ENCODE measurements at places on chromosomes 4 and X.

DNA sequence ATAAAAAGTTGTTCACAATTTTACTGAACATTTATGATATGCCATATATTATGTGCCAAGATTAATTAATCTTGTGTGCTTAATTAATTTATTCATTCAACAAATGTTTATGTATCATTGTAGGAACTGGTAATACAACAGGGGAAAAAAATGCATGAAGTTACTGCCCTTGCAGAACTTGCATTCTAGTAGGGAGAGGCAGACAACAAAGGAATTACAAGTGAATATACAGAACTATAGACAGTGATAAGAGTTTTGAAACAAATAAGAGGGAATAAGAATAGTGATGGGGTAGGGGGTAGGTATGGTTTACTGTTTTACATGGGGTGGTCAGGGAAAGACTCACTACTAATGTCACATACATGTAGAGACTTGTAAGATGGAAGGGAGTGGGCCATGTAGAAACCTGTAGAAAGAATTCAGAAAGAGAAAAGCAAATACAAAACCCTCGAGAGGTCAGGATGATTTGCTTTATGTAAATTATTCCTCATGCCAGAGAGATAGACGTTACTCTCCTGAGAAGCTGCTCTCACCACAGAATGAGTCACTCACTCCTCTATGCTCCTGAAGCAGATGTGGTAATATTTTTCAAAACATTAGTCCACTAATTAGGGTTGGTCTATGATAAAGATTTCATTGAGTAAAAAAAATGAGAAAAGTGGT is 855.0 kb upstream of the GRID2 start:
- no peak for DNase-seq

- no peak for DNase-seq
Observed at GRCh38 chrX:69179380-69179911, 14.2 kb upstream of the PJA1 start.

GRCh38 chr4:7824218-7824617 is 115.4 kb downstream of the AFAP1 start:
- DNase-seq, result no peak

DNA sequence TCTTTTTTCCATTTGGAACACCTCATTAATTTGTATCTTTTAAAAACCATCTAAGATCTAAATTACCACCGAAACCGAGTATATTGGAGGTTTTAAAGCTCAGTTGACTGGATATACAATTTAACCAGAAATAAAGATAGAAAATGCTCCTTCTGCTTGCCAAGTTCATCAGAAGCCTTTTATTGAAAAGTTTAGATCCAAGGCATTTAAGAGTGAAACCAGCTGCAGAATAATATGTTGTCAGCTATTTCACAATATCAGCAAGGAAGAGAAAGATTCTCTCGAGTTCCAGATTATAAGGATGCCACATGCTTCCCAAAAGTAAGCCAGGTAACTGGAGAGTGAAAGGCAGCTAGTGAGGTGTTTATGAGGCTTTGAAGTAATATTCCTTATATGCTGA is 217.4 kb downstream of the DCTD start:
- DNase-seq, result no peak

DNA sequence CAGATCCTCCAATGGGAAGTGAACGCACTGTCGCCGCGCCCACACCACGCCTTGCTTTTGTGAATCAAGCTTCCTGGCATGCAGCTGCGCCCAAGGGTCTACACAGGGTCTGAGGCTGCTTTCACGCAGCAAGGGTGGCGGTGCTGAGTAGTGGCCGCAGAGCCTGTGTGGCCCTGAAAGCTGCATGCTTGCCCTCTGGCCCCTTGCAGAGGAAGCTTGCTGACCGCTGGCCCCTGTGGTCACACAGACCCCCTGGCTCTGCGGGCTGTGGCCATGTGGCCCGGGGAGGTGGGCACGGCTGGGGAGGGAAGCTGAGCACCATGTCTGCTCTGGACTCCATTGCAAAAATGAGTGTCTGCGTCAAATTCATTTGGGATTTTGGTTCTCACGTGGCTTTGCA is 8.8 kb downstream of the DOK7 start:
- no peak for DNase-seq

DNA sequence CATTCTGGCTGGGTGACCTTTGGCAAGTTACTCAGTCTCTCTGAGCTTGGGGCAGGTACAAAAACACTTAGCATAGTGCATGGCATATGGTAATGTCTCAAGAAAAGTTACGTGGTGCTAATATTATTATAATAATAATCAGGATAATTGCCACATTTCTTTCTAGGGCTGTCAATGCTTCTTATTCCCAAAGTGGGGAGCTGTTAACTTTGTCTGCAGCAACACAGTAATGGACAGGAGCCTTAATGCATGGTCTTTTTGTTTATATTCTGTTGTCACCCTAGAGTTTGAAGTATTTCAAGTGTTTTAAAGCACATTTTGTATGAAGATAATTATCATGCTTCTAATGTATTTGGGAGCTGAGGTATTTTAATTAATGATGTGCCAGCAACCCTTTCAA is 121.8 kb downstream of the FHIP1A start:
- DNase-seq, result no peak

DNA sequence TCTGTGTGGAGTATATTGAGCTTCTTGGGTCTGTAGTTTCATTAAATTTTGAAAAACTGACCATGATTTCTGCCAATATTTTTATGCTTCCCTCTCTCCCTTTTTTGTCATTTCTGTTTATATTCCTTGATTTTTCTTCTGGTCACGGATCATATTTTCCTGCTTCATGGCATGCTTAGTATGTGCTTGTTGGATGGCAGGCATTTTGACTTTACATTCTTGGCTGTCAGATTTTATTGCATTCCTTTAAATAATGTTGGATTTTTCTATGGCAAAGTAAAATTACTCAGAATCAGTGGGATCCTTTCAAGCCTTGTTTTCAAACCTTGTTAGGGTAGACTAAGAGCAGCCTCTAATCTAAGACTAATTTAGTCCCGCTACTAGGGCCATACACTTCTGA is 531.8 kb downstream of the IL15 start:
- DNase-seq, result no peak

- no peak for DNase-seq
Observed at GRCh38 chr4:18722748-18723191, 701.2 kb upstream of the LCORL start.

DNA sequence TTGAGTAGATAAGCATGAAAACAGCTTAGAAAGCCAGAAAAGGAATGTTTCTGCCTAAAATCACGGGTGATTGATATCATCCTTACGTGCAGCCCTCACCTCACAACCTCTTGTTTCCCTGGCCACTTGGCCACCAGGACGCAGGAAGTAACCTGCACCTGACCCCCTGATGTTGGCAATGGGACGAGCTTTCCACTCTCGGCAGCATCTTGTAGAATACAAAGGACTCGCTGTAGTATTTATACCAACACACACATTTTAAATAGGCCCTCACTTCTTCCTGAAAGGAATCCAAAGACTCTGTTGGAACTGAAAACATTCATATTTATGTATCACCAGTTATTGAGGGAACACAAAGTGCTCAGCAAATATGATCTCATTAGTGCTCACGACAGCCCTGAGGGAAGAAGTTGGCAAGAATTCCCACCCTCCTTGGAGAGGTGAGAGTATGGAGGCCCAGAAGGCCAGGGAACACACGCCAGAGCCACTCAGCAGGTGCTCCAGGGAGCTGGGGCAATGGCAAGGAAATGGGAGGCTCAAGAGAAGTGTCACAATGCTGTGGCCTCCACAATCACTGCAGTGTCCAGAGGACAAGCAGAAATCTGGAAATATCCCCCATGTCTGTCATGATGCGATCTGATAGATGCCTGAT is 103.3 kb upstream of the KIT start:
- DNase-seq, result no peak

GRCh38 chr4:2642968-2643367 is 106.5 kb downstream of the FAM193A start:
- no peak for DNase-seq

DNA sequence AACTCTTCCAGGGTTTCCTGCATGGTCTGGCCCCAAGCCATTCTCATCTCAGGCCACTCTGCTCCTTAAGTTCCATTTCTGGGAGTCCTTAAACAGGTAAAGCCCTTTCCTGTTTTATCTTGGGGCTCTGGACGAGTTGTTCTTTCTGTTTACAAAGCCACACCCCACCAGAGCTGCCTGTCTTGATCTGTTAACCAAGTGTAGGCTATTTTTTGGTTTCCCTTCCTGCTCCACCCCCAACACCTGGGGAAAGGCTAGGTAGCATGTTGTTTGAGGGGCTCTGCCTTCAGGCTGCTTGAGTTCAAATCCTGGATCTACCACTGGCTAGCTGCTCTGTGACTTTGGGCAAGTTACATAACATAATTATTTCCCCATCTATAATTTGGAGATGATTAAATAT is 40.0 kb downstream of the ERVMER34-1 start:
- no peak for DNase-seq

GRCh38 chr4:153488006-153488891 is 22.1 kb downstream of the TMEM131L start:
- no peak for DNase-seq

GRCh38 chr4:41465146-41465761 is 72.7 kb upstream of the LIMCH1 start:
- DNase-seq, result no peak

DNA sequence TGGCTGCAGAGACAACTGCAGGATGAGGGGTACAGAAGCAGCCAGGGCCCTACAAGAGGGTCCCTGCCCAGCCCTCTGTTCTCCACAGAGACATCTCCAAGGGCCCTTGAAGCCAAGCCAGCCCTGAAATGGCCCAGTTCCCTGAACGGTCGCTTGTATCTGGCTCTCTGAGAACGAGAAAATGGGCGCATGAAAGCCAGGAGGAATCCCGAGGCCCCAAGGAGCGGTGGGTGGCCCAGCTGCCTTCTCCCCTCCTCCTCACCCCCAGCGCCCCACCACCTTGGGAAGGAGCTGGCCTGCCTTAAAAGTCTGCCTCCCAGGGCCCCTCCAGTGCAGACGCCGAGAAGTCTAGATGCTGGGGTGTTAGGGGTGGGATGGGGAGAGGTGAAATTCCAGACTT is 5.7 kb downstream of the ZNF185 start:
- no peak for DNase-seq

DNA sequence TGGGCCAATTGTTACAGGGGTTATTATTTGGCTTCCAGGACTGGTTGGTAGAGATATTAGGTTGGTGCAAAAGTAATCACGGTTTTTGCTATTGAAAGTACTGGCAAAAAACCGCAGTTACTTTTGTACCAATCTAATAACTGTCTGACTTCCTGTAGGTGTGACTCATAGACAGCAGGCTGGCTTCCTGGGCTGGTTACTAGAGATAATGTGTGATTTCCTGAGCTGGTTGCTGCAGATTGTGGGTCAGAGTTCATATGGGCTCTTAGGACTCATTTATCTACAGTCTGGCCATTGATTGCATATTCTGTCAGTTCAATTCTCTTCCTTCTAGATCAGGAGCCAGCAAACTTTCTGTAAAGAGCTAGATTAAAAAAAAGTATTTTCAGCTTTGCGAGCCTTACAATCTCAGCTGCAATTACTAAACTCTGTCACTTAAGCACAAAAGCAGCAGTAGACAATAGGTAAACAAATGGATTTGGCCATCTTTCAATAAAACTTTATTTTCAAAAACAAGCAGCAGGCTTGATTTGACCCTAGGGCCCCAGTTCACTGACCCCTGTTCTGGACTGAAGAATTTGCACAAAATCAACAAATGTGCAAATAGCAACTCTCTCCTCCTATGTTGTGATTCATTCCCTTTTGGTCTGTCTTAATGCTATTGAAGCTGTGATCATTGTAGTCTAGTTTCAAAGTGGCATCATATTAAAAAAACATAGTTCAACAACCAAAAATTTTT is 50.8 kb upstream of the BOD1L1 start:
- no peak for DNase-seq

DNA sequence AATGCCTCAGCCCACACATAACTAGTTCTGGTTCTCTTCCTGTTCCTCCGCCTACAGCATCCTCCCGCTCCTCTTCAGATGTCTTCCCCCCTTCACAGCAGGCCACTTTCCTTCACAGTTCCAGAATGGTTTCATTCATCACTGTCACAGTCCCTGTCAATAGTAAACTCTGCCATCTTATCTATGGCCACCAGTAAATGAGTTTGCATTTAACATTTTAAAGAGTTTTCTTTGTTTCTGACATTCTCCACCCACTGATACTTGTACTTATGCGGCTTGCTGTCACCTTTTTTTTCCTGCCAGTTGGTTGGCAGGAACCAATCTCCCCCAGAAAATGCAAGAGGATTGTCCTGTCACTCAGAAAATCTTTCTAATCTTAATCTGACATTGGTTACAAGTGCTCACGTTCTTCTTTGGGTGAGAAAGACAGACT is 114.1 kb downstream of the GLUD2 start:
- DNase-seq, result no peak

- DNase-seq, result no peak
Observed at GRCh38 chr4:36269101-36269500, 12.3 kb upstream of the DTHD1 start.

DNA sequence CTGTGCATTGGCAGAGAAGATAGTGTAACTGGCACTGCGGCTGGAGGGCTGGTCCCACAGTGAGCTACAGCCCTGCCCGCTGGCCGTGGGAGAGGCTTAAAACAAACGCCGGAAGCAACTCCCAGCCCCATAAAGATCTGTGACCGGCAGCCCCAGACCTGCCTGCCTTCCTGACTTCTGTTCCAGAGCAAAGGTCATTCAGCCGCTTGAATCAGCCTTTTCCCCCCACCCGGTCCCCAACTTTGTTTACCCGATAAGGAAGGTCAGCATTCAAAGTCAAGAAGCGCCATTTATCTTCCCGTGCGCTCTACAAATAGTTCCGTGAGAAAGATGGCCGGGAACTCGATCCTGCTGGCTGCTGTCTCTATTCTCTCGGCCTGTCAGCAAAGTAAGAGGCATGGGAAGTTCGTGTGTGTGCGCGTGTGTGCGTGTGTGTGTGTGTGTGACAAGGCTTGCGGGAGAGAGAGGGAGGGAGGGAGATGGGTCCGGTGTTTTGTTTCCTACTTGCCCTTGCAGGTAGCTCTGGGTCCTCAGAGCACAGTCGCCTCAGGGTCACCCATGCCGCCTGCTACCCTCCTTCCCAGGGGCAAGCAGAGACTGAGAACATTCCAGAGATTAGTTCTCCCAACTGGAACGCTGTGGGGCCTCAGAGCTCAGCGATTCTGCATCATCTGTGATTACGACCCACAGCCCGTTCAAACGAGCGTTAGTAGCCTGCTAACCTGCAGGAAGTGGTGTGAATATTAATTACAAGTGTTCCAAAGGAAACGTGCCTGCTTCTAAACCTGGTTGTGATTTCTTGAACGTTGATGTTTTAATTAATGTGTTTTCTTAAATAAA is at the start of gene MGST2:
TSS of gene MGST2 (plus strand) at position 130 of the 840 bp plus-strand sequence. CDS start at position 331, 201 bp downstream.
- DNase-seq, result peak; percentile 44

GRCh38 chr4:27042411-27042810 is 181.8 kb downstream of the STIM2 start:
- no peak for DNase-seq

DNA sequence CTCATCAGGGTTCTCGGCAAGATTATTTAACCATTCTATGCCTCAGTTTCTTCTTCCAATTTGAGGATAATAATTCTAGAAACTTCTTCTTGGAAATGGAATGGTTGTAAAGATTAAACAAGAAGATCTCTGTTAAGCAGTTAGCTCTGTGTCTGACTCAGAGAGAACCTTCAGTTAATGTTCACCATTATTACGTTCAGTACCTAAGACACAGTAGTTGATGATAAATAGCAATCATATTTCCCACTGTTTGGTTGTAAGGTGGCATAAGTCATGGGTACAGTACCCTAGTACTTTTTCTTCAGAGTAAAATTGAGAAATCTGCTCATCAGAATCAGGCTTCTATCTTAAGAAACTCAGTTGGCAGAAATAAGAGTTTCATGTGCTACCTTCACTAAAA is 366.5 kb upstream of the BOD1L1 start:
- DNase-seq, result no peak
